ENCODE measurements at places on chromosomes 2 and 18. TPM values are rescaled to one million over a fixed set of nuclear protein-coding genes. Genes with fewer than 3 reads are reported as not detected.

The SRD5A2 gene
- total RNA-seq, result not detected

The CAVIN2 gene
- total RNA-seq, result 5.5 TPM

The PUS10 gene
- 6.7 TPM for total RNA-seq

The AKAIN1 gene
- total RNA-seq, result not detected

GRCh38 chr18:48902023-48902855 is 48.5 kb downstream of the SMAD7 start:
- peak; percentile 78 for DNase-seq
- H3K4me1 ChIP-seq, result peaks cover 7% of the 10 kb centered on the region

GRCh38 chr2:239853706-239854327 is 171.3 kb downstream of the NDUFA10 start:
- no peaks in the 10 kb centered on the region for H3K36me3 ChIP-seq
- no peaks in the 10 kb centered on the region for H3K4me1 ChIP-seq
- no peak overlapping the region for H3K4me3 ChIP-seq
- H3K27me3 ChIP-seq, result no peaks in the 10 kb centered on the region
- no peak for DNase-seq

GRCh38 chr2:3504741-3505140 is 14.6 kb downstream of the ADI1 start:
- H3K27me3 ChIP-seq, result no peaks in the 10 kb centered on the region
- H3K36me3 ChIP-seq, result no peaks in the 10 kb centered on the region
- H3K27ac ChIP-seq, result no peak overlapping the region
- no peaks in the 10 kb centered on the region for H3K4me1 ChIP-seq
- no peak overlapping the region for H3K4me3 ChIP-seq

DNA sequence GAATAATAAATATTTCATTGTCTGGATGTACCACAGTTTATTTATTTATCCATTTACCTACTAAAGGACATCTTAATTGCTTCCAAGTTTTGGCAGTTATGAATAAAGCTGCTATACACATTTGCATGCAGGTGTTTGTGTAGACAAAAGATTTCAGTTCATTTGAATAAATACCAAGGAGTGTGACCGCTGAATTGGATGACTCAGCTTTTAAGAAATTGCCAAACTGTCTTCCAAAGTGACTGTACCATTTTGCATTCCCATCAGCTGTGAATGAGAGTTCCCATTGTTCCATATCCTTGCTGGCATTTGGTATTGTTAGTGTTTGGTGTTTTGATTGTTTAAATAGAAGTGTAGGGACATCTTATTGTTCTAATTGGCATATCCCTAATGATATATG is 36.2 kb upstream of the FMNL2 start:
- H3K27ac ChIP-seq, result no peak overlapping the region
- no peaks in the 10 kb centered on the region for H3K36me3 ChIP-seq
- no peak overlapping the region for H3K4me3 ChIP-seq
- H3K4me1 ChIP-seq, result no peaks in the 10 kb centered on the region

Data from colonic mucosa (tissue), 4 donors.